Adrenal gland (tissue), 19 donors: ENCODE measurements at places on chromosomes 12 and 14.

DNA sequence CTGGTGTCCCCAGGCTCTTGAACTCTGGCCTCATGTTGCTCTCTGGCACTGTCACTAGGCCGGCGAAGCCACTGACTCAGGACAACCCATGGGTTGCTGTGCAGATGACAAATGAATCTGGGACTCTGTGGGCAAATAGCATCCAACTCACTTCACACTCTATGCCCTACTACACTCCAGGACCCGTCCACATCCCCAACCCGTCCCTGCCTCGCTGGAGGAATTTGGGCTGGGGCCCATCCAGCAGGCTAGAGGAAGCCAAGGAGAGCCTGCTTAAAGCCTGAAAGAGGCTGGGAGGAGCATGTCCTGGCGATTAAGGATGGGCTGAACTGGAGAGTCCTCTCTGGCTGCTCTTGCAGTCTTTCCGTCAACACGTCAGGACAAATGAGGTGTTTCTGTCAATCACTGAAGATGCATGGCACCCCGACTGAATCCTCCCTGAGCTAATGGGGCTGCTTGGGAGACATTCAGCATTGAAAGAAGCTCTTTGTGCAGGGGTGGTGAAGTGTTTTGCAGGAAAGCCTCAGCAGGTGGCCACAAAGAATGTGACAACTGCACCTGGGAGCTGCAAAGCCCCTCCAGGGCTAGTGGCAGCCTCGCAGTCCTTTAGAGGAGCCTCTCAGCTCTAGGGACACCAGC lies 71.7 kb downstream of the ANO2 start:
- DNase-seq: no peak

DNA sequence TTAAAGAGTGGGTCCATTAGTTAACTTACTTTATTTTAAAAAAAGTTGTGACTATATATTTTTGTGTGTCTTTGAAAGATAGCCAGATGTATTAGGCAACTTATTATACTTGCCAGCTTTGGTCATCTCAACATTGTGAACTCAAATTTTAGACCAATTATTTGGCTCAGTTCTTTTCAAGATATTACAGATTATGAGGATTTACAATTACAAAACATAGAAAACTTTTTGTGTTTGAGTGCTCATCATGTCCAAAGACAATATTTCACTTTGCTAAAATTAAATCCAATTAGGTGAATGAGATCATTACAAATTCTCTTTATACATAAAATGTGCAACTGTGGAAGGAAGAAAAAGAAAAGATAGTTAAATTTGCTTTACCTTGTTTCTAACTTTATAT lies 18.3 kb upstream of the PDE3A start:
- no peak for DNase-seq

DNA sequence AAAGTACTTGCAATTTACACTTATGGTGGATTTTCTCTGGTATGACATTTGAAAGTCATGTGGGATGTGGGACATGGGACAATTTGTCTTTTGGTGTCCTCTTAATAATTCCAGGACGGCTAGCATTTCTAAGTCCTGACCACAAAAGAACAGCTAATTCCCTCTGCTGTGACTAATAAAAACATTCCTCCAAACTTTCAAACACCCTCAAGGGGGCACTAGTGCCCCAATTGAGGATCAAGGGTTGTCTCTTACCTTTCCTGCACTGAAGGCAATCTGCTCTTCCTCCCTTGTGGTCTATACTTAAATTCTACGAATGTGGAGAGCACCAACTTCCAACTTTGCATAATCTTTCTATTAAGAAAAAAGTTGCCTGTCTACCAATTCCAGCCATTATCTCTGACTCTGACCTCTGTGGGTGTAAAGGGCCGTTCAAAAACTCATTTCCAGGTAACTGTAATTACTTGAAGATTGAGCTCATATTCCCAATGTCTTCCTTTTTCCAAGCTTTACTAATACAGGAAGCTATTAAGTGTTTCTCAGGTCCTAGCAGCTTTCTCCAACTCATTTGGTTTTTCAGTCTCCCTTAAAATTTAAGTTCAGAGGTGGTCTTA lies 210.2 kb downstream of the PTPRO start:
- DNase-seq: peak; percentile 15

DNA sequence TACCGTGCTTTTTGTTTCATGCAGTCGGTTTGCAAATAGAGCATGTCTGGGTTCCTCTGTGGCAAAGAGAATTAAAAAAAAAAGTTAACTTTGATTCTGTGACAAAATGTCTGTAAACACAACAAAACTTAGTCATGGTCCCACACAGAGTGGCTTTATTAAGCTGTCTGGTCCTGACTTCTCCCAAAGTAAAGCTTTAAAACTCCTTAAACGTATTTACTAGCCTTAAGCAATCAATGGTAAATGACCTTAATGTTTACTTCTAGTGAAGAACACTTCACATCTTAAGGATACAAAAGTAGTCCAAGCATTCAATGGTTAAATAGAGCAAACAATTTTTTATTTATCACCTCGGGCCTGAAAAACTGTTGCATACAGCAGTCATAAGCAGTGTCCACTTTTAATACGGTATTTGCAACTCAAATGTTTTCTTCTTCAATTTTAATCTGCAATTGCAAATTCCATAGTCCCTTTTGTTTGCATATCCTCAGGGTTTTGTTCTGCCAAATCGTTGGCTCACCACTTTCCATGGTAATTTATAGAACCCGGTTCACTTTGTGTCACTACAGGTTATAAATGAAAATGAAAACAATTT lies 453.0 kb upstream of the MIS18BP1 start:
- DNase-seq: no peak

- peak; percentile 32 for DNase-seq
Observed at GRCh38 chr12:127293507-127294310, 973.3 kb upstream of the TMEM132C start.
